Dermis microvascular lymphatic vessel endothelial cell (primary cell): ENCODE measurements at places on chromosomes 13 and 19.

DNA sequence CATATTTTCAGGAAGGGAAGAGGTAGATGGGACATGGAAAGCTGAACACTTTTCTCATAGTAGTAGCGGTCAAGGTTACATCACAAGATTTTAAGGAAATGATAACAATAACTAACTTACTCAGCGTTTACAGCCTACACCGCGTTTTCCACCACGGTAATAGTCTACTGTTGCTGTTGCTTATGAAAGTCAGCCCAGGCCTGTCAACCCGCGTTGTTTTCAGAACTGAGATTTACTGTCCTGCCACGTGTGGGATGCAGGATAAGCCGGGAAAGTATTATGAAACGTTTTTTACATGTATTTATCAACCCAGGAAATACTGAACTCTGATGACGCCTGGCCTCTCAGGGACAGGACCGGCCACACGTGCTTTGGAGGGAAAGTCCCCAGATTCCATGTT lies 36.0 kb upstream of the LAMP1 start:
- no peak for DNase-seq

GRCh38 chr19:22326219-22326618 lies 40.0 kb downstream of the ZNF729 start:
- DNase-seq: no peak

DNA sequence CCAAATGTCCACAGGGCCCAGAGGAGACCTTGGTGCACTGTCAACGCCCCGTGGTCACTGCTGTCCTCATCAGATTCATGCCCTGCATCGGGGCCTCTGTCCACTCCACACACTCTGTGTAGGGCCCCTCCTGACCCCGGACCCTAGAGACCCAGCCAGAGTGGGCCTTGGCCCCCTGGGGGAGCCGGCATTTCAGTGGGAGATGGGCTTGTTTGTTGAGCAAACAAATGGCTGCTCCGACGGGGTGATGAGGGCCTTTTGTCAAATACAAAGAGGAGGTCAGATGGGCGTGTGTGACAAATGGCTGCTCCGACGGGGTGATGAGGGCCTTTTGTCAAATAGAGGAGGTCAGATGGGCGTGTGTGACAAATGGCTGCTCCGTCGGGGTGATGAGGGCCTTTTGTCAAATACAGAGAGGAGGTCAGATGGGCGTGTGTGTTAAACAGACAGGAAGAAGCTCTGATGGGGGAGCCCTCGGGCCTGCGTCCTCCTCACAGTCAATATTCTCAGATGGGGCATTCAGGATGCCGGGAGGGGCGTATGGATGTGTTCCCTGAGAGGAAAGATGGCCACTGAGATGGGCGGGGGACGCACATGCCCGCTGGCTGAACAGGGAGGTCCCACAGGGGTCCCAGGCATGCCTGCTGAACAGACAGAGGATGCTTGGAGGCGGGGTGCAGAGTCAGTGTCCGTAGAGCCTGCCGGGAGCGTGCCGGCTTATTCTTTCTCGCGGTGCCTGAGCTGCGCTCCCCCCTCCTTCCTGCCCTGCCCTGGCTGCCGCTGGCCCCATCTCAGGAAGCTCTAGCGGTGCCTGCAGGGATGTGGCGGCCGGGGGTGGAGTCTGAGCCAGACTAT lies 36.3 kb downstream of the SMIM24 start:
- no peak for DNase-seq

DNA sequence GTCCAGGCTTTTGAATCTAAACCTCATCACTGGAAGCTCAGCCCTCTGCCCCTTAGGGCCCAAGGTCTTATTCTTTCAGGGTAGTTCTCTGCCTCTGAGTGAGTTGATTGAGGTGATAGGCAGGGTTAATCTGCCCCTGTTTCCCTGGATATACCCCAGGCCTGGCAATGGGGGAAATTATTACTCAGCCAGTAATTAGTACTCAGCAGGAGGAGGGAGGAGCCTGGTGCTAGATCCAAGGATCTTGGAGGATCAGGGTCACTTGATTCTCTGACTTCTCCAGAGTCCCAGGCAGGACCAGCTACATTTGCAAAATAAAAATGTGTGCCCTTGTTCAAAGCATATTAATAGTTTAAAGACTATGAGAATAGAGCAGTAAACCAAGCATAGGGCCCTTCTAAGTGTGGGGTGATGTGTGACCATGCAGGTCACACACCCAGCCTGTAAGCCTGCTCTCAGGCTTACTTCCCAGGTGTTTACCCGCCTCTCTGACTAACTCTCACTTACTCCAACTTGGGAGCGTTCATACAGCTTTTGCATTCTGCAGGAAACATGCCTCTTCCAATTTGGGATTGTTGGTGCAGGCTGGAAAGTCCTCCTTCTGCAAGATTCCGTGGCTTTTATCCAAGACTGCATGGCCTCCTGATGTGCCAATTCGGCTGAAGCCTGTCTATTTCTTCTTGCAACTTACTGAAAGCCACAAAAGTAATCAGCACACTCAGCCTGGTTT lies 7.9 kb upstream of the STK24 start:
- no peak for DNase-seq

GRCh38 chr13:112756967-112757758 lies 67.3 kb downstream of the ATP11A start:
- DNase-seq: no peak

DNA sequence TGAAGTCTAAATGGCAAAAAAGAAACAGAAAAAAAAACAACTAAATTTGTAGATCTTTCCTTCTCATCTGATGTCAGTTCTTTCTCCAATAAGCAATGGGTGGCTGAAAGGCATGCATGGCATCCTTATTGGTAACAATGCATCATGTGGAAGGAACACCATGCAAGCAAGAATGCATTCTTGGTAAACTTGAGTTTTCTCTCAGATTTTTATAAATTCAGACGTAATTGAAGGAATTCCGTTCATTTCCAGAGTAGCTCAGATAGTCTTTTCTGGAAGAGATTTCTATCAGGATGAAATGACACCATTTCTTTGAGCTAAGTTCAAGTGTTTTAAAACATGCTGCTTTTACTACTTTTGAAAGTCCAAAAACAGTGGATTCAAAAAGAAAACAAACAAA lies 373.0 kb downstream of the COG6 start:
- no peak for DNase-seq

- no peak for DNase-seq
Observed at GRCh38 chr13:41250993-41251392, 12.4 kb downstream of the MTRF1 start.

DNA sequence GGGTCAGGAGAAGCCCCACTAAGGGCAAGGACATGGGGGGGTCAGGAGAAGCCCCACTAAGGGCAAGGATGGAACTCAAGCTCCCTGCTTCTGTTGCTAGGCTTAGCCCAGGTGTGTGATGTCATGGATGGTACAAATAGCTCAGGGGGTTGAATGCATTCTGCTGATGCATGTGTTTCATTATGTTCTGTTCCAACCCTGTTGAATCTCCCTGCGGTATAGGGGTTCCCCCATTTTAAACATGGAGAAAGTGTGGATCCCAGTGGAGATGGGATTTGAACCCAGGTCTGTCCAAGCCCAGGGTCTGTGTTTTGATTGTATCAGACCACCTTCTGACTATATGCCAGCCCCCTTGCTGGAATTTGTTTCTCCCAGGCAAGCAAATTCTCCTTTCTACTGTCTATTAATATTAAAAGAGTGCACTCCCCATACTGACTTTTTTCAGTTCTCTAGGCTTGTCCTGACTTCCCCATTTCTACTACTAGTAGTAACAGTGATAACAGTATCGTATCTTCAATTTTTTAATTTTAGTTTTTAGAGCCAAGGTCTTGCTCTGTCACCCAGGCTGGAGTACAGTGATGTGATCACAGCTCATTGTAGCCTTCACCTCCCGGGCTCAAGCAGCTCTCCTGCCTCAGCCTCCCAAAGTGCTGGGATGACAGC lies 6.7 kb downstream of the ZNF865 start:
- DNase-seq: no peak

DNA sequence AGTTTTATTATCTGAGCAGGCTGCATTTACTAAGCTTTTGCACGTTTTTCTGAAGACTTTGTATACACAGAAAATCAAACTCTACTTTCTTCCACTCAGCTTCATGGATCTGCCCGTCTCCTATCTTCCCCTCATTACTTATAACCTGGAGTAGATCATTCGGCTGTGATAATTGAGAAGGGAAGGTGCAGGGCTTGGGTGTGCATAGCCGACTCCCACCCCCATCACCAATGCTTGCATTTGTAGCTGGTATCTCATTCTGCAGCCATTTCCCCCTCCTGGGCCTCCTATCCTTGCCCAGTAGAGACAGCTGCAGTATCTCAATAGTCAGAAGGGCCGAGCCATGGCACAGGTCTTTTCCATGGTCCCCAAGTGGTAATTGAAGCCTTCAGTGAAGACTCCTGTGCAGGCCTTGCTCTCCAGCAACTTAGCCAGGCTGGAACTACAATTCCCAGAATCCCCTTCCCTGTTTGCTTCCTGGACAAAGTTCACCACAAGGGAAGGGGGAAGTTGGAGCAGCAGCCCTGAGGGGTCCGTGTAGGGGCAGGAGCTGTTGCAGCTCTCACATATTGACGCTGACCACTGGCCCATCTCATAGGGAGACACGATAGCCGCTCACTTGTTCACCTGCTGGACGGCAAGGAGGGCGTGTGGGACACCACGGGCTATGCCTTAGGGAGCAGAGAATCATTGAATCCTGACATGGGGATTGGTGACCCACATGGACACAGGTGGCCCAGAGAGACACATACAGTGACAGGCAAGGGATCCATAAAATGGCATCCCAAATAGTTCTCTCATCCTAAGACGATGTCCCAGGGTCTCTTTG lies 2.1 kb upstream of the SIGLEC8 start:
- peak; percentile 7 for DNase-seq

GRCh38 chr19:39413911-39414608 lies 1.6 kb downstream of the PLEKHG2 start:
- no peak for DNase-seq

DNA sequence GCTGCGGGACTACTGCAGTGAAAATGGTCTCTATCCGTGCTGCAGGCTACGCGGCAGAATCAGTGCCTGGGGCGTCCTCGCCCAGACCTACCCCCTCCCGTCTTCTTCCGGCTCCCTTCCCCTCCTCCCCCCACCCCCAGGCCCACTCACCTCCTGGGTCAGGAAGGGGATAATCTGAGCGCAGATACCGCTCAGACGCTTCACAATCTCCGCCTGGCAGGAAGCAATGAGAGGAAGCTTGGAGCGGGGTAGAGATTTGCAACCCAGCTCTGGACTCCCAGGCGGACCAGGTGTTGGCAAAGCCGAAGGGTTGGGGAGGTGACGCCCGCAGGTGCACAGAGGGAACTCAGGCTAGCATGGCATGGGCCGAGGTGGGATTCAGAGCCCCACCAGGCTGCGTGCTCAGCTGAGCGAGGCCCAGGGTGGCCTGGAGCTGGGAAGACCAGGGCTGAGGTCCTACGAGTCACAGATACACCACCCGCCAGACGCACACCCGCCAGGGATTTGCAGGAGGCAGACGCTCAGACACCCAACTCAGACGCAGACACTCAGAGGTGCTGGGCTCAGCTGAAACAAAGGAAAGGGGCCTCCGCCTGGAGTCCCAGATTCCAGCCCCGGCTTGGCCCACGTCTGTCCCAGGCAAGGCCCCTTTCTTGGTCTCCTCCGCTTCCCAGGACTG lies 4.1 kb downstream of the TLE2 start:
- no peak for DNase-seq

- no peak for DNase-seq
Observed at GRCh38 chr13:48790199-48790598, 136.5 kb downstream of the CYSLTR2 start.

- DNase-seq: no peak
Observed at GRCh38 chr13:76029088-76029487, 393.0 kb downstream of the LMO7 start.

DNA sequence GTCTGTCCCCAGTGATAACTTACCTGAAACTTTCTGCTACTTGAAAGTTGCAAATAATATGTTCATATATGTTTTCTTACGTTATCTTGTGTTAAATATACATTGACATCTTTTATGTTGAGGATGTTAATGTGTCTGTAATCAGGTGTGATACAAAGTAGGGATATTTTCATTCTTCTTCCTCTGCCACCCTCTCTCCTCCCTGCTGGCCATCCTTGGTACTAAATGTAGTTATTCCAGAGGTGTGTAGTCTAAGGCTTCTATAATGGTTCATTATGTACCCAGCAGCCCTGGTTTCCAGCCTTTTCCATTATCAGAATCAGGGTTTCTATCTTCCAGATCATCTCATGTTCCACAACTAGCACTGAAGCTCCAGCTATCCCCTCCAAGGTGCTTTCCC lies 606.7 kb upstream of the KLHL1 start:
- DNase-seq: no peak

GRCh38 chr13:23915308-23915707 lies 18.0 kb upstream of the C1QTNF9B start:
- DNase-seq: no peak

GRCh38 chr13:111119966-111120365 lies 4.9 kb downstream of the ARHGEF7 start:
- no peak for DNase-seq

DNA sequence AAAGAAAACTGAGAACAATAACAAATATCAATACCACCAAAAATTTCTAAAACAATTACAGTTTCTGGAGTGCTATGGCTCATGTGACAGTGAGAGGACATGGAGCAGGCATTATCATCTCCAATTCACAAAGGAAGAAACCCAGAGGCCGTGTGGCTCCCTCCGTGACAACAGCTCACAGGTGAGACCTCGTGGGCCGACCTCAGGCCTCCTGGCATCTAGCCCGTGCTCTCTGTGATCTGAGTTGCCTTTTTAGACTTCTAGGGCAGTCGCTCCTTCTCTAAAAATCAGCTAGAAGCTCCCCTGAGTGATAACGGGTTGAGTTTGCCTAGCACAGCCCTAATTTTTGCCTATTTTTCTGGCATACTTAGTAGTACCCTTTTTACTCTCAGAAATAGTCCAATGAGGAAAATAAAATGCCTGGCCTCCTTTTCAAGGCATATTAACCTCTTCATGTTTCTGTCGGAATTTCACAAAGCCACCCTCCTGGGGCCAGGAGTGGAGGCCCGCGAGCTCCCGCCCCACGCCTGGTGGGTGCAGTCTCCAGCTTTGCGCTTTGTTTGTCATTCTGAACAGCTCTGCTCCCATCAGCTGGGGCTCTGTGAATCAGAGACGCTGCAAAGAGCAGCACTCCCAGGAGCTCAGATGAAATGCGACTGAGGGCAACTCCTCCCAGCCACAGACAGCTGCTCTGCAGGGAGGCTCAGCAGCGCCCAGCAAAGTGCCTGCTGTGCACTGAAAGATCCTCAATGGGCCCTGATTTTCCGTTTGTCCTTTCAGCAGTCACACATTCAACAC lies 292.5 kb downstream of the UQCRFS1 start:
- no peak for DNase-seq

GRCh38 chr19:56170261-56170660 lies 5.5 kb upstream of the GALP start:
- DNase-seq: peak; percentile 46

DNA sequence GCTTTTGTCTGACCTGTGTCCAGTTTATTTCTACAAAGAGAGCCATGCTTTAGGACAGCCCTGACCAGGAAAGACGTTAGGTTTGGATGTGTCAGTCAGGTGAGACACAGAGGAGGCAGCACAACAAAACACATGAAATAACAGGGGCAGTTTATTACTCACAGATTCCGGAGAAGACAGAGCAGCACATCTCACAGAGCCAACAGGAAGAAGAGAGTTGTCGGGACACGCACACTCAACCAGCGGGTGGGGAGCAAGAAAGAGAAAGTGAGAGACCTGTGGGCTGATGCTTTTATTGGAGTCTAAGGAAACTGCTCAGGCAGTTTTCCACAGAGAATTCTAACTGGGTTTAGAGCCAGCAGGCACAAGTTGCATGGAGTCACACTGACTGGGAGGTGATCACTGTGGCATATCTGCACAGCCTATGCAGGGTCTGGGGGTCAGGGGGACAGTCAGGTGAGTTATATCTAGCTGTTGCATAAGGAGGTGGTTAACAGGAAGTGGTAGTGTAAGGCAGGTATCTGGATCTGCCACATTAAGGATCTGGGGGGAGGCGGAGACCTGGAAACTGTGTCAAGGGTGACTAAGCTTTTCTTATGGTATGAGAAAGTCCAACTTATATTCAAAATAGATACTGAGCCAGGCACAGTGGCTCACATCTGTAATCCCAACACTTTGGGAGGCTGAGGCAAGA lies 24.1 kb upstream of the CEACAM20 start:
- DNase-seq: no peak
